ENCODE measurements at places on chromosomes 4 and X.
A peak's percentile ranks its signal among the peaks of the same experiment; 100 is the strongest.

- H3K27ac ChIP-seq: no peak overlapping the region
- no peaks in the 10 kb centered on the region for H3K4me1 ChIP-seq
- H3K27me3 ChIP-seq: no peaks in the 10 kb centered on the region
- peaks cover 14% of the 10 kb centered on the region for H3K36me3 ChIP-seq
- DNase-seq: peak; percentile 22
Observed at GRCh38 chr4:16496501-16496900, 270.2 kb upstream of the TAPT1 start.

DNA sequence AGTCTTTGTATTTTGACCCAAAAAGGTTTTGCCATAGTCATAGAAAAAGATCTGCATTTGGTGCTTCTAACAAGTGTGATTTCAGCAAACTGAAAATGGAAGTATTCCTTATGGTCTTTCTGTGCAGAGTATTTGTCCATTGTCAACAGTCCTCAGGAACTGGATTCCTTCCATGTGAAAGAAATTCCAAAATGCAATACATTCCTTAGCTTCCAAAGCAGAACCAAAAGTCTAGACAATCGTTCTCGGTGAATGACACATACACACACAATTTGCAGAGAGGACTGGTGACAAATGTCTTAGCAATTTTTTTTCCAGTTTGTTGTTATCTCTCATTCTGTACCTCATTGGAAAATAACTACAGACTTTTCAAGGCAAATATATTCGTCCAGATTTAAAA lies 562.2 kb upstream of the SLIT2 start:
- H3K36me3 ChIP-seq: no peaks in the 10 kb centered on the region
- H3K4me1 ChIP-seq: peaks cover 2% of the 10 kb centered on the region
- H3K4me3 ChIP-seq: no peak overlapping the region
- H3K27ac ChIP-seq: peak overlapping the region; percentile 28

DNA sequence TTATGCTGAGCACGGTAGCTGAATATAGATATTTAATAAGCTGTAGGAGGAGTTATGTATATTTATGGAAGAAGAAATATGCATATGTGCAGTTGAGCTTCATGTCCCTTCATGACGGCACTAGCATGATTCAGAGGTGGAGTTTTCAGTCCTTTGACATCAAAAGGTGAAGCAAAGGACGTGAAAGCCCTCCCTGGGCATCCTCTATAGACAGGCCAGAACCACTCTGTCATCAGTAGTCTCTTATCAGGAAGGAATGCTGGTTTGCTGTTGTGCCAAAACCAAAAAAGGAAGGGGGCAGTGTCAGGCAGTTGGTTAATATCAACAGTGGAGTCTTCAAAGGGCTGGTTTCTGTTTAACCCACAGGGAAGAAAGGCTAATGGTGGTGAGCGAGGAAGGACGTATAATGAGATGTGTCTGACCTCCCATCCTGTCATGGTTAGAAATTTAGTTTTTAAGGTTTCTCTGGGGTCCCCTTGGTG lies 23.5 kb upstream of the IL2 start:
- H3K4me3 ChIP-seq: no peak overlapping the region
- H3K4me1 ChIP-seq: no peaks in the 10 kb centered on the region
- no peaks in the 10 kb centered on the region for H3K36me3 ChIP-seq
- peak; percentile 63 for DNase-seq
- no peaks in the 10 kb centered on the region for H3K27me3 ChIP-seq

GRCh38 chr4:27048429-27049238 lies 188.0 kb downstream of the STIM2 start:
- H3K4me1 ChIP-seq: no peaks in the 10 kb centered on the region
- H3K27ac ChIP-seq: no peak overlapping the region
- H3K4me3 ChIP-seq: no peak overlapping the region
- peak; percentile 18 for DNase-seq
- H3K27me3 ChIP-seq: peaks cover 30% of the 10 kb centered on the region

GRCh38 chr4:184824081-184824775 lies 1.5 kb downstream of the ACSL1 start:
- DNase-seq: peak; percentile 21
- H3K27me3 ChIP-seq: no peaks in the 10 kb centered on the region
- peaks cover 13% of the 10 kb centered on the region for H3K4me1 ChIP-seq
- H3K27ac ChIP-seq: no peak overlapping the region
- H3K4me3 ChIP-seq: peak overlapping the region; percentile 86

DNA sequence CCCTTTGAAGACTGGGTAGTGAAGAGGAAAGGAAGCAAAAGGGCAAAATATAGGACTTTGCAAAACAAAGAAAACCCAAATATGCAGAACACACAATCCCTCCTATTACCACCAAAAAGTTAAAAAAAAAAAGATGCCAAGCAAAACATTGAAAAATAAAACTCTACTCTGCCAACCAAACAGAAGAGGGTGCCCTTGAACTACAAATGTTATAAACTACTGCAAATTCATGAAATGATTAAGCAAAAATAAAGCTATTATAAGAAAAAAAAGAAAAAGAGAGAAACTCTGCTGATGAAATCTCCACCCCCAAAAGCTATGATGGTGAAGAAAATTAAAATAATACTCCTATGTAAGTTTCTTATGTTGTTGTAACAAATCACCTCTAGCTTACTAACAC lies 168.5 kb upstream of the STK26 start:
- H3K4me1 ChIP-seq: no peaks in the 10 kb centered on the region
- no peak overlapping the region for H3K27ac ChIP-seq
- H3K4me3 ChIP-seq: no peak overlapping the region
- no peaks in the 10 kb centered on the region for H3K36me3 ChIP-seq

DNA sequence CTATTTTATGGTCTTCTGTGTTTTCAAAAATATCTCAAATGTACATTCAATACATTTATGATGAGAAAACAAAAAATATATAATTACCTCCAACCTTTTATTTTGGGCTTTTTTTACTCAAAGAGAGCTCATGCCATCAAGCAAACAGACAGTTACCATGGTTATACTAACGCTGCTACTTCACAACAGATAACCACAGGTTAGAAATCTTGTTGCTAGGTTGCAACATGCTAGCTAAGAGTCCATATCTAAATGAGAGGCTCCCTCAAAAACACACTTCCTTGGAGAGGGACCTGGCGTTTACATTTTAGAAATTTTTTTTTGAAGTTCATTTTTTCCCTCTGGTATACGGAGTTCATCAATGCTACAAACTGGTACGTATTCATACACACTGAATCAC lies 44.3 kb downstream of the TBC1D9 start:
- DNase-seq: peak; percentile 63
- H3K27ac ChIP-seq: no peak overlapping the region
- H3K4me3 ChIP-seq: no peak overlapping the region
- no peaks in the 10 kb centered on the region for H3K4me1 ChIP-seq
- H3K27me3 ChIP-seq: no peaks in the 10 kb centered on the region

DNA sequence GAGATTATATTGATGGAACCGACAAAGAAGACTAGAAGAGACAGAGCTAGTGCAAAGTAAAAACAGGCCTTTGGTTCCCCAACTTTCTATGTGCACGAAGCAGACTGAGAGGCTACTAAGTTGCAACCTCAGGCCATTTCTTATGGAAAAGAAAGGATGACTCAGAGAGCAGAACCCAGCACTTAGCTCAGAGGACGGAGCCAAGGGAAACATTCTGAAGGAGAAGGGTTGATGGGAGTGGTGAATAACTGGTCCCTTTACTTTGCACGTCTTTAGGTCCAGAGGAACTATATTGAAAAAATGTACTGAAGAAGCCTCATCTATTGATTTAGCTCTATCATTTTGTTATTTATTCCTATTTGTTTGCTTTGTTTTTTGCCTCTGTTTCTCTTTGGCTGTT lies 182.1 kb downstream of the CPE start:
- no peaks in the 10 kb centered on the region for H3K27me3 ChIP-seq
- no peak for DNase-seq
- no peaks in the 10 kb centered on the region for H3K4me1 ChIP-seq
- no peak overlapping the region for H3K4me3 ChIP-seq

DNA sequence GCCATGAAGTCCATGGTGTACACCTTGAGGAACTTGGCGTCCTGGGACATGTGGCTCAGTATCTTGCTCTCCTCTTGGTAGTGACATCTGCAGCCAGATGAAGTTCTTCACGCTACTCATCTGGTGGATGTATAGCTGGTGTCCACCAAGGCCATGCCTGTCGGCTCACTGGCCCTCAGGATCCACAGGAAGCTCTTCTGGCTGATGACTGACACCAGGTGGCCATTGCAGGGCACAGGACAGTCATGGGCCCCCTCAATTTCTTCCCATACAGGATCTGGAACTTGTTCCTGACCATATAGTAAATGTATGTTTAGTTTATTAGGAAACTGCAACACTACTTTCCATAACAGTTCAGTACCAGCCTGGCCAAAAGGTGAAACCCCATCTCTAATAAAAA lies 10.3 kb upstream of the CLCN5 start:
- no peak overlapping the region for H3K27ac ChIP-seq
- no peak for DNase-seq
- H3K4me1 ChIP-seq: no peaks in the 10 kb centered on the region
- no peaks in the 10 kb centered on the region for H3K36me3 ChIP-seq
- peaks cover 7% of the 10 kb centered on the region for H3K27me3 ChIP-seq

Data from mesenchymal stem cell (in vitro differentiated cells and primary cell).